ENCODE measurements at places on chromosomes 3 and 15.
A peak's percentile ranks its signal among the peaks of the same experiment; 100 is the strongest.

- H3K27ac ChIP-seq: no peak overlapping the region
- no peaks in the 10 kb centered on the region for H3K4me1 ChIP-seq
- H3K36me3 ChIP-seq: no peaks in the 10 kb centered on the region
- H3K27me3 ChIP-seq: no peaks in the 10 kb centered on the region
These were observed 97.8 kb downstream of the BBX start for GRCh38 chr3:107620534-107620933.

- no peaks in the 10 kb centered on the region for H3K27me3 ChIP-seq
- no peak overlapping the region for H3K4me3 ChIP-seq
- no peaks in the 10 kb centered on the region for H3K36me3 ChIP-seq
- H3K4me1 ChIP-seq: no peaks in the 10 kb centered on the region
- no peak for DNase-seq
These were observed 237.3 kb downstream of the CNTN6 start for GRCh38 chr3:1330107-1330506.

DNA sequence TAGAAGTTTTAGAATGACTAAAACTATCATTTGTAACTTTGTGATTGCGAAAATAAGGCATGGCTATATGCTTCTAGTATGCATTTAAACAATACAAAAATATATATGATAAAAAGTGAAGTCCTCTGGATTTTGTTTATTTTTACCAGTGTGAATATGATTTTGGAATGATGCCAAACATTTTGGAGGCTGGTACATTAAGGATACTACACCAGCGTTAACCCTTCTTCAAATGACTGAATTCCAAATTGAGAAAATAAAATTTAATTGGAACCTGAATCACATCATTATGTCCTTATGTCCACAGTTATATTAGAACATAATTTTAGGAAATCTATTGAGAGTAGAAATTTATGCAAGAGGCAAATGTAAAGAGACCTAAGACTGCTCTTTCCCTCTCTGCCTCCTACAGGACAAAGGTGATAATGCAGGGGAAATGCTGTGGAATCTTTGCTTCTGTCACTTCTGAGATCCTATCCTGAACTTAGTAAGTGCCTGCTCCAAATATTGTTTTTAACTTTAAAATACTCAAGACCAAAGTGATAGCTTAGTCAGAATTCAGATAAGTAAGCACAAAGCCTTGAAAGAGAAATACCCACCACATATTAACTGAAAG is 121.1 kb upstream of the NANOGP8 start:
- no peak for DNase-seq
- H3K36me3 ChIP-seq: no peaks in the 10 kb centered on the region
- no peak overlapping the region for H3K27ac ChIP-seq
- H3K27me3 ChIP-seq: no peaks in the 10 kb centered on the region

DNA sequence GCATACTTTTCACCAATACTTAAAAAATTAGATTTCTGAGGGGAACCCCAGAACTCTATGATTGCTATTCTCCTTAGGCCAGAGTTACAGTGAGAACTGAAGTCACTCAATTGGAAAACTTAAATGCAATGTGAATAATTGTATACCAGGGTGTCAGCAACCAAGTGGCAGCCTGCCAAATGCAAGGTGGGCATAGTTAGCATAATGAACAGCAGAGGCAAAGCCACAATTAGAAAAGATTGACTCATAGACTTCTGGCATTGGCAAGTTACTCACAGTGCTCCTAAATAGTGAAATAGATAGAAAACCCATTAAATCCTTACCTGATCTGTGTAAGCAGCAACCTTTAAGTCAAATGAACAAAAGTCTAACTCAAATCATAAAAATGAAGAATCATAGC is 94.9 kb downstream of the BCHE start:
- no peak for DNase-seq
- H3K27me3 ChIP-seq: no peaks in the 10 kb centered on the region
- no peak overlapping the region for H3K27ac ChIP-seq
- no peak overlapping the region for H3K4me3 ChIP-seq
- H3K36me3 ChIP-seq: no peaks in the 10 kb centered on the region

DNA sequence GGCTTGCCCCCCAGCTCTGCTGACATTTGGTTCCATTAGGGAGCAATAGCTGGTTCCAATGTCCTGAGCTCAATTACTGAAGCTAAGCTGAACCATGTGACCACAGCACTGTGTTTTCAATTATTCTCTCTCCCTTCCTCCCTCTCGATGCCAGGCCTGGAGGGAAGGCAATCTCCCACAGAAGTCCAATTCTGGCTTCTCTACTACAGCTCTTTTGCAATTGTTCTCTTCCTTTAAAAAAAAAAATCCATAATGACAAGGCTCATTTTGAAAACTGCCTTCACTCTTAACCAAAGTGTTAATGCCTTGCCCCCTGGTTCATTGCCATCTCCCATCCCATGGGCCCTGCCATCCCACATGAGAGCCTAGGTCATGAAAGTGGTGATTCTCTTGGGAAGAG is 24.8 kb downstream of the IL16 start:
- no peak for DNase-seq
- H3K4me3 ChIP-seq: no peak overlapping the region
- no peak overlapping the region for H3K27ac ChIP-seq

DNA sequence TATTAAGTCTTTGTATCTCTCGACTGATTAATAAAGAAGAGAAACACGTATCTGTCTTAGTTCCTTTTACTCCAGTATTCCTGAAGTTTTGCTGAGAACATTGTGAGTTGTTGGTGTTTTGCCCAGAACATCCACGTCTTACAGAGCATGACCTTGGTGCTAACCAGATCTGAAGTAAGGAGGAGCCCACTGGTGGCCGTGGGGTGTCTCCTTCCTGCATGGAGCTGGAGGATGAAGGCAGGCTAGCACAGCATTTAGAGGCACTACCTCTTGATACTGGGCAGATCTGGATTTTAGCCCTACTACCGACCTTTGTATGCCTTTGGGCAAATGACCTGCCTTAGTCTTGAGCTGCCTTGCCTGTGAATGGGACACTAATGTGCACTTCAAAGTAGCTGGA is 28.9 kb upstream of the ESYT3 start:
- H3K27ac ChIP-seq: no peak overlapping the region
- no peak for DNase-seq
- no peaks in the 10 kb centered on the region for H3K27me3 ChIP-seq
- no peaks in the 10 kb centered on the region for H3K4me1 ChIP-seq

- H3K36me3 ChIP-seq: no peaks in the 10 kb centered on the region
- H3K27ac ChIP-seq: no peak overlapping the region
- H3K27me3 ChIP-seq: no peaks in the 10 kb centered on the region
- H3K4me3 ChIP-seq: no peak overlapping the region
- DNase-seq: no peak
- H3K4me1 ChIP-seq: no peaks in the 10 kb centered on the region
These were observed 40.6 kb downstream of the SLC9C1 start for GRCh38 chr3:112253301-112253971.

GRCh38 chr3:129039271-129040038 is 21.1 kb upstream of the GP9 start:
- H3K4me3 ChIP-seq: no peak overlapping the region
- DNase-seq: no peak
- no peak overlapping the region for H3K27ac ChIP-seq
- H3K27me3 ChIP-seq: no peaks in the 10 kb centered on the region
- H3K36me3 ChIP-seq: no peaks in the 10 kb centered on the region

DNA sequence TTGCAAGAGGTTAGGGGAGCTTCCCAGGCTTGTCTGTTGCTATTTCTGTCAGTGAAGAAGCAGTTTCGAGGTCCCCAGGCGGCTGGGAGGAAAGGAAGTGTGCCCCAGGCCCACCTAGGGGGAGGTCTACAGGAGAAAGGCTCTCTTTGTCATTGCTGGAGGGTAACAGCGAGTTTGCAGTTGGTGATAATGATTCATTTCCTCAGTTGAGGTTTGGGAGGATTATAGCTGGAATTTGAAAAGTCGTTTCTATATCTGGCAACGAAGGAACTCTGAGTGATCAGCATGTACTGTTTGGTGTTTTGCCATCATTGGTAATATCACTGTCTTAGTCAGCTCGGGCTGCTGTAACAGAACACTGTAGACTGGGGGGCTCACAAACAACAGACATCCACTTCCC is 65.5 kb upstream of the UBE3A start:
- H3K36me3 ChIP-seq: no peaks in the 10 kb centered on the region
- no peak for DNase-seq
- no peaks in the 10 kb centered on the region for H3K27me3 ChIP-seq
- no peak overlapping the region for H3K27ac ChIP-seq

DNA sequence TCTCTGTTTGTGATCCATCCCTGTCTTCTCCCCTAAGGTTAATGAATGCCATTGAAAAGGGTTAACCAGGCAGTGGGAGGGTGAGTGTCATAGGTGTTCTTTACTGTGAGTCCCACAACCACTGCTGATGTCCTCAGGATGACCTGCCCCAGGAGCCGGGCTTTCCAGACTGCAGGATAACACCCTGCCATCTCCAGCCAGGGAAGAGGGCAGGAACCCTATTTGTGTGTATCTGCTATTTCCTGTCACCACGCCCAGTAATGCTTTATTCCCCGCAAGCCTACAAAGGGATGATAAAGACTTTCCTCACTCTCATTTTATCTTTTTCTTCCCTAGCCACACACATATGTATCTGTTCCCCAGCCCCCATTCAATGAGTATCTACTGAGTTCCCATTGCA is 15.6 kb upstream of the CTXND1 start:
- no peak for DNase-seq
- H3K36me3 ChIP-seq: no peaks in the 10 kb centered on the region
- H3K27ac ChIP-seq: no peak overlapping the region
- H3K4me1 ChIP-seq: no peaks in the 10 kb centered on the region
- peaks cover 4% of the 10 kb centered on the region for H3K27me3 ChIP-seq

DNA sequence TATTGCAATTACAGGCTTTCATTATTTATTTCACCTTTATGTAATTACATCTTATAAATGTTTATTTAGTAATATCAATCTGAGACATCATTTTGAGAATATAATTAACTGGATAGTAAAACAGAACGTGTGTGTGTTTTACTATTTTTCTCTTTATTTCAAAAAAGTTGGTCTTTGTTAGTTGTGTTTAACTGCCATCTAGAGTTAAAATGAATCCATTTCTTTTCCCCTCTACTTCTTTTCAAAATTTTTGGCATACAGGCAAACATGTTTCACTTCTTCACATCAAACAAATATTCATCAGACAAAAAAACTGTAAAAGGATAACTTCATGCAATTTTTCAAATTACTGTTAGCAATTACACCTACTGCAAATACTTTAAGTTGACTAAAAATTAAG is 61.1 kb downstream of the FEZF2 start:
- no peak overlapping the region for H3K27ac ChIP-seq
- H3K36me3 ChIP-seq: no peaks in the 10 kb centered on the region
- H3K4me3 ChIP-seq: no peak overlapping the region
- no peak for DNase-seq

DNA sequence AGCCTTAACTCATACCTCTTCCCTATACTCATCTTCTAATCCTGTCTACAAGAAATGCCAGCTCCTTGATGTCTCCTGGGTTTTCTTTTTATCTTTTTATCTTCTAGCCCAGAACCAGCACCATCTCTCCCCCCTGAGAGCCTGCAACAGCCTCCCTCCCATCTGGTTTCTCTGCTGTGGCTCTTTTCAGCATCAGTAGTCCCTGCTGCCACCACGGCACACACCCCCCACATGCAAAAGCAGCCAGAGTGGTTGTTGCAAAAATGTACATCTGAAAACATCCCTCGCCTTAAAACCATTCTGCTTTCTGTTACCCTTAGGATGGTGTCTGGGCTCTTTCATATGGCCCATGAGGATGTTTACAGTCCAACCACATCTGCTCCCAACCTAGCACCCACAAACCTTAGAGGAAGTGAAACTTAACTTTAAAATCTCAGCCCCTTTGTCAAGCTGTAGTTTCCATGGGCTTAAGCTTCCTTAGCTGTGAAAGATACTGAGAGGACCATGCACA is 775 bp downstream of the TTC21A start:
- peaks cover 7% of the 10 kb centered on the region for H3K4me1 ChIP-seq
- H3K27ac ChIP-seq: peak overlapping the region; percentile 94
- no peak for DNase-seq
- H3K4me3 ChIP-seq: peak overlapping the region; percentile 99
- H3K36me3 ChIP-seq: no peaks in the 10 kb centered on the region

DNA sequence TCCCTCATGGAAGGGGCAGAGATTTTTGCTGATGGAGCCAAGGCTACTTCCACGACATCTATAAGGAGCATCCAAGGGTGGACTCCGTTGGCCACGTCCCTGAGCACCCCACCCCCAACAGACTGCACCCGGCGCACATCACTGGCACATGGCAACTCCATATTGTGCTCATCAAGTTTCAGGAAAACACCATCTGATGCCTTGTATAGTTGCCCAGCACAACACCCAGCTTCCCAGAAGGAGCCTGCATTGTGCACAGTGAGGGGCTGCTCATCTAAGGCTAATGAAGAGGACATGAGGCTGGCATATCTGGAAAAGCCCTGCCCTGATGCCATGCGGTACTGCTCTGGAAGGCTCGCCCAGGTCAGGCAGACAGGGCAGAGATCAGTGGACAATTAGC is 15.0 kb upstream of the CACNA2D2 start:
- H3K27ac ChIP-seq: no peak overlapping the region
- no peaks in the 10 kb centered on the region for H3K36me3 ChIP-seq
- no peaks in the 10 kb centered on the region for H3K27me3 ChIP-seq
- H3K4me1 ChIP-seq: no peaks in the 10 kb centered on the region

GRCh38 chr15:32677238-32677750 is 35.8 kb downstream of the SCG5 start:
- DNase-seq: no peak
- H3K27me3 ChIP-seq: no peaks in the 10 kb centered on the region
- H3K4me3 ChIP-seq: no peak overlapping the region

DNA sequence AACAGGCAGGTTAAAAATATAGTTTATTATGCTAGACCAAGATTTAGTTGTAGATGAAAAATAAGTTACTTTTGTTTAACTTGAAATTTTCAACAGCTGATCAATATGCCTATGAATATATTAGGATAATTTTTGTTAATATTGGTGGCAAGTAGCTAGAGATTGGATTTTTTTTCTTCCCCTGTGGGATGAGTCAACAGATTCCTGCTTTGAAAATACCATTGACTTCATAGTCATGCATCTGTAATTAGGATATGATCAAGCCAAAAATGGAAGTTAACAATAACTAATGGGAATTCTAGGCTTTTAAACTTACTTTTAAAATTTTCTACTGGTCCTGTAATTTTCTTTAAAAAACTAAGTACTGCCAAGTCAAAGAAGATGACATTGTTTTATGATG is 211.7 kb downstream of the ZIC1 start:
- H3K27ac ChIP-seq: no peak overlapping the region
- DNase-seq: no peak
- H3K4me1 ChIP-seq: no peaks in the 10 kb centered on the region
- H3K4me3 ChIP-seq: no peak overlapping the region

GRCh38 chr3:45124352-45124751 is 21.8 kb downstream of the CDCP1 start:
- H3K27ac ChIP-seq: no peak overlapping the region
- no peaks in the 10 kb centered on the region for H3K27me3 ChIP-seq
- H3K36me3 ChIP-seq: no peaks in the 10 kb centered on the region
- no peak for DNase-seq
- H3K4me3 ChIP-seq: no peak overlapping the region
- no peaks in the 10 kb centered on the region for H3K4me1 ChIP-seq

Data from prostate gland (tissue), 2 donors.